ENCODE measurements at places on chromosomes 3 and 15.

- DNase-seq = no peak
Observed at GRCh38 chr3:4645468-4645867, 152.3 kb downstream of the ITPR1 start.

DNA sequence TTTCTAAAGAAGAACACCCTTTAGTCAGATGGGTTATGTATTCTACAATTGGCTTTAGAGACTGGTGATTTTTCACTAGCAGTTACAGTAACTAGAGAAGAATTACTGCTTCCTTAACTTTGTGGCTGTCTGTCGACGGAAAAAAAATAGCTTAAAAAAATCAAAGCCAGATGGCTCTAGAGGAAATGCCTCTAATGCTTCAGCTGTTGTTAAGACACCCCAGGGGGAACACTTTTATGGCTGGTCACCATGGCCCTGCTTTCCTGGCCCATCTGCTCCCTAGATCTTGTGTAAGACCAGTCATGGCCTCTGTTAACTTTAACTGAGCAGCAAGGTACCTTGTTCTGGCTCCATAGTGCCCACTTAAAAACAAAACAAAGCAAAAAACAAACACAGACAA lies 198.6 kb upstream of the PLSCR5 start:
- DNase-seq = no peak

DNA sequence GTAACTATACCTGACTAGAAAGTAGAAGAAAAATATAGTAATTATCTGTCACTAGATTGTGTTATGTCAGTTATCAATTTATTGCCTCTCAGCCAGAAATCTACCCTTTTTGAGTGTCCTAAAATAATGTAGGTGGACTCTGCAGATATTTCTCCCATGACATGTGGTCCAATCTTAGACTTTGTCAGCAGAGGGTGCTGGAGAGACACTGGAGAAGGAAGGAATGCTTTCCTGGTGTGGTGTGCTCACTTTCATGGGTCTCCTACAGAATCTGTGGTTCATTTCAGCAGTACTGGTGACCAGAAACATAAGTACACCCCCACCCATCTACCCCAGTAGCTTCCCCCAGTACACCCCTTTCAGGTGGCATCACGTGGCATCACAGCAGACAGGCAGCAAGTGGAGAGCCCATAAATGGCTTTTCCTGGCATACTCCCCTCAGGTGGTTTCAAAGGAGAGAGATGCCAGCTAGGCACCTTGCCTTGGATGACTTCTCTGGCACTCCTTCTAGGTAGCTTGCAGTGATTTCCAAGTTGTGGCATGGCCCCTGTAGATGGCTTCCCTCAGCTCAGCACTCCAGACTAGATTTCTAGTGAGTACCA lies 114.7 kb downstream of the GADL1 start:
- peak; percentile 6 for DNase-seq

- no peak for DNase-seq
Observed at GRCh38 chr3:146513386-146514051, 30.9 kb downstream of the PLSCR1 start.

DNA sequence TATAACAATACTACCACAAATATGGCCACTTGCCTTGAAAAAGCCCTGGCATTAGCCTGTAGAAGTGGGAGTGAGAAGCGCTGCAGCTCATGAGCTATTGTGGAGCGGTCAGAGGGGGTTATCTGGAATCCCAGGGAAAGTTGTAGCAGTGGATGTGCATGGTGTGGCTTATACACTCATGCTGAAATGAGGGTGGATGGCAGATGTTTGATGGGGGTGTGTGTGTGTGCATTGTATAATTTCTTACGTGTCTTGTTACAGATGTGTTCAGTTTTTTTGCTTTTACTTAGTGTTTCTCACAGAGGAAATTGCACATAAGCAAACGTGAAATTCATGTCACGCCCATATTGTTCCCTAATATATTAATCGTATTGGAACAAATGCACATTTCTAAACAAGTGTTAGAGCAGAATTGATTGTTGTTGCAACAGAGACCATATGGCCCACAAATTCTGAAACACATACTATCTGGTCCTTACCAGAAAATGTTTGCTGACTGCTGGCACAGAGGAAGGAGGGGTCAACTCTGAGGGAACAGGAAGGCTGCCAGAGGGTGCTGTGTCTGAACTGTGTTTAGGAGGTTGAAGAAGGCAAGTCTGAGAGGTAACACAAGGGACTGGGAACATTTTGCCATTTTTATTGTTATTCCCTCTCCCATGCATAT lies 200.0 kb upstream of the CFAP20DC start:
- DNase-seq = no peak

DNA sequence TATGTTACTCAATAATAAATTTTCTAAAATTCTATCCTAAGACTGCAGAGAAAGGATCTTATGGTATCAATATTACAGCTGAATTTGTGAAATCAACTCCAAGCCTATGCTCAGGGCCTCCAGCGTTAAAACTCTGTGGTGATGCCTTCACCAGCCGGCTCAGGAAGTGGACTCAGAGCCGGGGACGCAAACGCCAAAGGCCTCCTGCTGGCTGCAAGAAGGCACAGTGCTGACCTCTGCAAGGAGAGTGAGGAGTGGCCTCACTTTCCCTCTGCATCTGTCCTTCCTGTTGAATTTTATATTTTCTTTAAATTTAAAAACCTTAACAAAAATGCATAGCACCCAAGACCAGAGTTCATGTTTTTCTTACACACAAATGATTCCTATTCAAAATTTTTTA lies 48.5 kb downstream of the HERC2 start:
- no peak for DNase-seq

- DNase-seq = no peak
Observed at GRCh38 chr3:65979162-65979561, 59.6 kb downstream of the MAGI1 start.

GRCh38 chr3:160057331-160057730 lies 68.7 kb downstream of the IL12A start:
- DNase-seq = no peak

- DNase-seq = no peak
Observed at GRCh38 chr15:39248204-39248603, 332.7 kb upstream of the THBS1 start.

- DNase-seq = no peak
Observed at GRCh38 chr3:17551333-17551732, 191.1 kb downstream of the TBC1D5 start.

GRCh38 chr3:122103821-122104514 lies 48.8 kb downstream of the CD86 start:
- no peak for DNase-seq

DNA sequence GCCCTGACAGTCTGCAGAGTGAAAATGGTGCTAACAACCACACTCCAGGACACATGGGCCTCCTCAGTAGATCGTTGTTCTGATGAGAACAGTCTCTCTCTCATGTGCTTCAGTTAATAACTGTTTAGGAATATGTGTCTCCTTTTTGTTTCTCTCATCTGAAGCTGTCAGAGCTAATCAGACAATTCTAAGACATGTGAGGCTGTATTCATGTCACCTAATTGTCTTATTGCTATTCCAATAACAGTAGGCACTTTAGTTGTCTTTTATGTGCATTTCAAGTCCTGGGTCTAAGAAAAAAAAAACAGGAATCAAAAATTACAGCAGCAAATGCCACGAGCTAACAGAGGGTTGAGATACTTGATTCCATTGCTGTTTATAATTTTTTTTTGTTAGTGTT lies 89.1 kb downstream of the WDR49 start:
- no peak for DNase-seq

- no peak for DNase-seq
Observed at GRCh38 chr3:196517919-196518318, 2.8 kb upstream of the SMCO1 start.

DNA sequence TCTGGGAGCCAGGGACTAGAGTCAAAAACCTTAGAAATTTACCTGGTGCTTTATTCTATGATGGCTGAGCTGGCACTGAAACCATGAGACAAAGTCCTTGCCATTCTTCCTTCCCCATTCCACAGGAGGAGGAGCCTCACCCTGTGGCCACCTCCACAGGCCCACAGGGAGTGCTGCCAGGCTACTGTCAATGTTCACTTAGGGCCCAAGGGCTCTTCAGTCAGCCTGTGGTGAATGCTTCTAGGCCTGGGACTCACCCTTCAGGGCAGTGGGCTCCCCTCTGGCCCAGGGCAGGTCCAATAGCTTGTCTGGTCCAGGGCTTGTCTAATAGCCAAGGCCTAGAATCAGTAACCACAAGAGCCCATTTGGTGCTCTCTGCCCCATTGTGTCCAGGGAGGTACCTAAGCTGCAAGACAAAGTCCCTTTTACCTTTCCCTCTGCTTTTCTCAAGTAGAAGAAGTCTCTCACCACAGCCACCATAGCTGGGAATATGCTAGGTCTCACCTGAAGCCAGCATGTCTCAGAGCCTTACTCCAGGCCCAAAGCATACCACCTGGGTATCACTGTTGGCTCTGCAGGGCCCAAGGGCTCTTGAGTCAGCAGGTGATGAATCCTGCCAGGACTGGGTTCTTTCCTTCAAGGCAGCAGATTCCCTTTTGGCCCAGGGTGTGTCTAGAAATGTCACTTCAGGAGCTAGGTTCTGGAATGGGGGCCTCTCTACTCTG lies 61.8 kb upstream of the CHRNB4 start:
- DNase-seq = no peak

DNA sequence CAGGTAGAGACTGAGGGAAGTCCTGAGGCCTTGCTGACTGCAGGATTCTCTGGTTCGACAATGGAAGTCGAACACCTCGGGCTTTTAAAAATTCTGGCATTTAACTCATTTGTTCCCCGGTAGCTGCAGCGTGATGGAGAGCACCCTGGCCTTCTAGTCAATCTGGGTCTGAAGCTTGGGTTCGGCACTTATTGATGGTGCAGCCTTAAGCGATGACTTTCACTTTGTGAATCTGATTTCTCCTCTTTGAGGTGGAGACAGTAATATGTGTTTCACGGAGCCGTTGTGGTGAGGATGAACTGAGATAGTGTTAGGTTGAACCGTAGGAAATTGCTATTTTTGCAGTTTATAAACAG lies 621 bp upstream of the PARP6 start:
- no peak for DNase-seq

GRCh38 chr3:167920747-167921146 lies 175.0 kb downstream of the GOLIM4 start:
- DNase-seq = no peak

GRCh38 chr3:160921020-160921635 lies 165.1 kb downstream of the PPM1L start:
- no peak for DNase-seq

DNA sequence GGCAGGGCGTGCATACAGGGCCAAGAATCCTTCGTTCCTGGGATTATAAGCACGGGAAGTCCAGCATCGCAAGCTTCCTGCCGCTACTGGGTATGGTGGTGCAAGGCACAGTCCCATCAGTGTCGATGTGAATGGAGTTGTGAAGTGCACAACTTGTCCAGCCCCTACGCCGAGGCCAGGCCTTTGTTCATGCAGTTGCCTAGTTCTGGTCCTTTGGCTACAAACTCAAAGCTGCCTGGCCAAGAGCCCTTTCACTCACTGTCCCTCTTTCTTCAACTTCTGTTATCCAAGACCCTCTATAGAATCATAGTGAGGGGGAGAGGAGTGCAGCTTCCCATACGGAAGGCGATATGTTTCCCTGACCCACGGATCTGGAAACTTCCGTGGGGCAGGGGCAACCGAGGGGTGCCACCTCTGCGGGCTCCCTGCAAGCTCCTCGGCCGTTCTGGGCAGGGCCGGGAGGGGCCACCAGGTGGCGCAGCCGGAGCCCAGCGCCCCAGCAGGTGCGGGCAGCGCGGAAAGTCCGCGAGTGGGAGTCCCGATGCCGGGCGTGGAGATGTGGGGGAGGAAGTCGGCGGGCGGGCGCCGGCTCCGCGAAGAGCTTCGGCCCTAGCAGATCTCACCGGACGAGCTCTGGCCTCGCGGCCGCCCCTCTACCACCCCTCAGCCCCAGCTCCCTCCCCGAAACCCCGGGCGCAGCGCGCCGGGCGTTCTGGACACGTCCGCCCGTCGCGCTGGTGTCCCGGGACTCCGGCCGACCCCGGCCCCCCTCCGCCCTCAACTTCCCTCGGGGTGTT lies 693 bp downstream of the RASGRP1 start:
- DNase-seq = peak; percentile 92

DNA sequence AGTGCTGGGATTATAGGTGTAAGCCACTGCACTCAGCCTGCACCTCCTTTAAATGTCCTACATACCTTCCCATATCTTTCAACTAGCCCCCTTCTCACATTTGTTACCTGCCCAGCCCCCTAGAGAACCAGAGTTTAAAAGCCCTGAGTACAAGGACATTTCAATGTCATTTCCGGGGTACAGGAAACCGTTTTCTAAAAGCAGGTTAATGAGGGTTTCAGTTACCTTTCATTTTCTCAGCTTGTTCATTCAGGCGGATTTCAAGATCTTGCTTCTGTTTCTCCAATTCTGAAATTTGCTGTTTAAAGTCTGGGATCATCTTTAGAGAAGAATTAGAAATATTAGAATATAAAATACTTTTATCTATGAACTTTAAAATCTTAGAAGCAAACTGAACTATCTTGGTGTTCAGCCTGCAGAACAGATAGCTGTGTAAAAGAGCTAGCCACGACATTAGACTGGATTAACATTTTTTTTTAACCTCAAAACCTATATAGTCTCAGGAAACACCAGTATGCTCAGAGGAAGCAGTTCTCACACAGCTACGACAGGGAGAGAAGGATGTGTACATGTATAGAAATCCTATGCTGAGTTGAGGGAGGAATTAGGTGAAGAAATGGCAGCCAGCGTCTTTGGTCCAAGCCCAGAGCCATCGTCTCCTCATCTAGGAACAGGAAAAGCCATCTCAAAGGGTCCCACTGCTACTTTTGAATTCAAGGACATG lies 29.9 kb upstream of the GNB5 start:
- DNase-seq = no peak

DNA sequence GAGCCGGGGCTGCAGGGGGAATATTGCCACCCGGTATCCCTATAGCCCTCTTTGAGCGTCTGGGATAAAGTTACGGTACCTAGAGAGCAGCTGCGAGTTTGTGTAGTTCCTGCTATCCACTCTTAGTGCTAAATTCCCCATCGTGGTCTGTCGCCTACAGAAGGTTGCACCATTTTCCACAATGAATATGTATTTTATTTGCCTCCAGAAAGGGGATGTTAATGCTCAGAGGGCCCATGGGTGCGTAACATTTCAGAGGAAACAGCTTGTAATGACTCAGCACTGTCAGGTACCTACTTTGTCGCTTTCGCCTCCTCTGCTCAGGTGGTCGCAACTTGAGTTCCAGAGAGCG lies 1.1 kb downstream of the SLCO3A1 start:
- DNase-seq = no peak

DNA sequence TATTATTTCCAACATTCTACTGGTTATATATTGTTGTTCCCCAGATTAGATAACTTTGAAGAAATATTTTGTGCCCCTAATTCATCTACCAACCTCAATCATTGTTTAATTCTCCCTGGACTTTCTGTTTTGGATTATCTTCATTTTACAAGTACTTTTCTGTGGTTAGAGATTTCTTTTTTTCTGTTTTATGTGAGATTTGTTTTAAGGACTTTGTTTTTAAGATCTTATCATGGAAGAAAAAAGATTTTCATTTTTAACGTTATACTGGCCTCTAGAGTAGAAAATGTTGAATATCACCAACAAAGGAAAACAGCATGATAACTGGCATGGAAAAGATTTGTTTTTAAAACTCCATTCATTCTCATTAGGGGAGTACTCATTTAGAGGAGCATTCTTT lies 210.9 kb upstream of the KCNMB2 start:
- no peak for DNase-seq

GRCh38 chr3:126937973-126938372 lies 44.9 kb upstream of the PLXNA1 start:
- no peak for DNase-seq

- DNase-seq = no peak
Observed at GRCh38 chr3:150721285-150722130, 17.8 kb upstream of the ERICH6 start.

Measured in activated naive CD4-positive, alpha-beta T cell treated with anti-CD3 and anti-CD28 coated beads, Interleukin-2, amount 50 U/mL, for 72 hours (primary cell).